ENCODE measurements at places on chromosomes 2 and 18.

GRCh38 chr2:190470256-190470826 is 62.2 kb downstream of the MFSD6 start:
- no peak for DNase-seq

DNA sequence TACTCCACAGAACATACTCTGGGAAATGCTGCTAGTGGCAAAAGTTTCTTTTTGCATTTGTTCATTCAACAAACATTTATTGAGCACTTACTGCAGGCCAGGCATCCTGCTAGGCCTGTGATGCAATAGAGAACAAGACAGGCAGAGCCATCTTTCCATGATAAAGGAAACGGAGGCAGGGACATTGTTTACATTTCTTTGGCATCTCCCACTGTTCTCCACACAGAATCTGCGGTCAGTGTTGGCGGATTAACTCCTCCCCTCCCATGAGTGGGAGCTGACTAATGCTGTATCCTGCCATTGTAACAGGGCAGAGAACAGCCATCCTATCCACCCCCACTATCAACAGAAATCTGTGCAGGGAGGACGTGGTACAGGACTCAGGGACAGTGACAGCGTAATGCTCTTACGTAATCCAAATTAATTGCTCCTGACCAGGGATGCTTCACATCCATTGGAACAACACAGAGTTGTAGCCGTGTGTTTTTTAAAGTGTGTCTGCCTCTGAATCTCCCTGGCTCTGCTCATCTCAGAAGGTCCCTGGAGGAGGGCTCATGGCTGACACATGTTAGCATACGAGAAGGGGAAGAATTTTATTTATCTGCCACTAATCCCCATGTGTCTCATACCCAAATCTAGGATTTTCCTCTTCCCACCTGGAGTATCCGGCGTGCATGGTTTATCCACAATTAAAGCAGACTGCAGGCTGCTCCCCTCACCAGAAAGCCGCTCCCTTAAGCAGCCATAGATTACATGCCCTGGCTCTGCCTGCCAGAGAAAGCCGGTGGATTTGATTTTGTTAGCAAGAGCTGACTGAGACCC is 32.3 kb downstream of the STEAP3 start:
- no peak for DNase-seq

- no peak for DNase-seq
Measured at GRCh38 chr2:240502059-240502429, 55.7 kb downstream of the ANKMY1 start.

GRCh38 chr2:132825601-132826000 is 155.6 kb upstream of the LYPD1 start:
- DNase-seq = no peak

DNA sequence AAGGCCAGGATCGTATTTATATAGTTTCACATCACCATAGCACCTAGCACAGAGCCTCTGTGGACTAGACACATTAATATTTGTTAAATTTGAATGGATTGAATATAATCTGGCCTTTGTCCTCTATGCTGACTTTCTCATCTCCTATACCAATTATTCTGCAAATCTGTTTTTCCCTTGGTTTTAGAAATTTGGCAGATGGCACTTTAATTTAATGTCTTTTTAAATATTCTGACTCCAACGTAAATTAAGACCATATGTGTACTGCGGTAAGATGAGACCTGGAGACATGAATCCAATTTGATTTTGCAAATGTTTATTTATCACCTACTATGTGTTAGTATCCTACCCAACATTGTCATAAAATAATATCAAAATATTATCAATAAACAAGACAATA is 1281.9 kb upstream of the PIK3C3 start:
- DNase-seq = no peak

- no peak for DNase-seq
Measured at GRCh38 chr2:236639461-236640235, 70.0 kb downstream of the ACKR3 start.

GRCh38 chr2:130878316-130878715 is 41.6 kb downstream of the ARHGEF4 start:
- no peak for DNase-seq

- no peak for DNase-seq
Measured at GRCh38 chr18:63191413-63191812, 128.2 kb downstream of the BCL2 start.

DNA sequence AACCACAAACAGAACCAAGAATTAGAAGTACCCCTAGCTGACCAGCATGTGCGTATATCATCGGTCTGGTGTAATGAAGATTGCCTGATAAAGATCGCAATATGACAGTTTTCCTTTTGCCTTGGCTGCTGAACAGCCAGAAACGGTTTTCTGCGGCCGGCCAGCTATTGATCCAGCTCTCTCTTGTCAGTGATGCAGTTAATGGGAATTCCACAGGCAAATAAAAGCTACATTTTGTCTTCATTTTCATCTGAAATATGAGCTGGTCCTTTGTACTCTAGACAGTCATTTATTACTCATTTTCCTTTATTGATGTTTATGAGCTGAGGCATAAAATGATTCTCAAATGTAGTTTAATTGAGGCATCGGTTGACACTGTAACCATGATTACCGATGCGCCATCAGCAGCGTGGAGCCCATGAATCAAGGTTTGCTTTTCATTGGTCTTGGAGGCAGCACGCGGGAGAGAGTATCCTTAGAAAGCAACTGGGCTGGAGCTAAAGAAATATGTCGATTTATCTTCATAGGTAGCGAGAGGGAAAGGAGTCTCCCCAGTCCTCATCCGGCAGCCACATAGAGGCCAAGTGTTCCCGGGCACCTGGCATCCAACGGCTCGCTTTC is 535.2 kb downstream of the GALR1 start:
- no peak for DNase-seq

- DNase-seq = no peak
Measured at GRCh38 chr2:45178854-45179253, 169.6 kb upstream of the SIX2 start.

DNA sequence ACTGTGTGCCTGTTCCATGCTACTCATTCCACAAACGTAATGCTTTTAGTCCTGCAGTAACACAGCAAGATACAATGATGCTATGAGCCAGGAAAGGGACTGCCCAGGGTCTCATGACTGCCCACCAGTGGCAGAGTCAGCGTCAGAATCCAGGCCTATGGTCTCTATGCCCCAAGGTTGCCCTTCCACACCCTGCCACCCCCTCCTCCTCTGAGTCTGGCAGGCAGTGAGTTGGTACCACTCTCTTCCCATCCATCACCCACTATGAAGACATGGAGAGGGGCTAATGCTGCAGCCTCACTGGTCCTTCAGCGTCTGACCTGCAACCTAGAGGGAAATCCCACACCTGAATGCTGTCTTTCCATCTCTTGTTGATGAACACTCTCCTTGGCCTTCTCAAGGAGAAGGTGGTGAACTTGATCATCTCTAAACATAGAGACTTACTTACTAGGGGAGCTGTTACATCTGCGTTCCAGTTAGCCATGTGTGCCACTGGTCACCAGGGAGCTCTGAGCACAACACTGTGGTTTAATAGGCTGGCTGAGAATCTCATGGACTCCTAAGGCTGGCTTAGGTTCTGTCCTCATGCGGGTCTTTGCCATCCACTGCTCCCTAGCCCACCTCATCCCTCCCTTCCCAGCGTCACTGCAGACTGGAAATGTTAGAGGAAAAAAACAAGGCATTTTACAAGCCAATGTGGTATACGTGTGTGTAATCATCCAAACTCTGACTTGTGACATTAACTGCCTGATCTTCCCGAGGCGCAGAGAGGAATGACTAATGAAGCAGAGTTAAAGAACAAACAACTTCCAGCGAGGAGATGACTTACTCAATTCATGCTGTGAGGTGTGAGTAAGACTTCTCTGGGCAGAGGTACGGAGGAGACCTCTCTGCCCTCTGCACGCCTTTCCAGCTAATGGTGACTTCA is 28.8 kb downstream of the STEAP3 start:
- no peak for DNase-seq

DNA sequence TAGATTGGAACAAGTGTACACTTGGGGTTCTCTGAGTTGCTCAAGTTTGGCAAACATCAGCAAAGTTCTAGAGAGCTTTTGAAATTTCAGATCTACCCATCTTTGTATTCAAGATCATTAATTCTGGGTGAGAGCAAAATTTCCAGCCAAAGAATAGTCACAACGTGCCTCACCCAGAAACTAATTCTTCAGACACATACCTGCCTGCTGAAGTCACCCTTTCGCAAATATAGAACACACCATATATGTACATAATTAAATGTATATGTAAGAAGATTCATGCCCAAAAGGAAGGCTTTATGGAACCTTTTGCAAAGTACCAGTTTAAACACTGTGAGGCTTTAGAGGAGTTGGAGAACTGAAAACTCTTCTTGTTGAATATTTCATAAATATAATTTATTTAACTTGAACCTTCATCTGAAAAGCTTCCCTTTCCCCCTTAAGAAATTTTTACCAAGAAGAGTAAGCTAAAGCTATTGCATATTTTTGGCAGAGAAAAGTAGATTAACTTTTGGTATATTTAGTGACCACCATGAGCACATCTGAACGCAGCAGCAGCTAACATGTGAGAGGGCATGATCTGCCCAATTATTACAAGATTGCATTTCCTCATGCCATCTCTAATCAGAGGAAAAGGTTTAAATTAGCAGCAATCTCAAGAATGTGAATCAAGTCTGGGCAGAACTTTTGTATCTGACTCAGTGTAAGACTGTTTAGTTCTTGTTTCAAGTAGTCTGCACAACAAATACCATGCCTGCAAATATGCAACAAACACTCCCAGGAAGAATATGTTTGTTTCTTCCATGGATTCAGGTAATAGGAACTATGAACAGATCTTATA is 8.2 kb downstream of the RND3 start:
- no peak for DNase-seq

DNA sequence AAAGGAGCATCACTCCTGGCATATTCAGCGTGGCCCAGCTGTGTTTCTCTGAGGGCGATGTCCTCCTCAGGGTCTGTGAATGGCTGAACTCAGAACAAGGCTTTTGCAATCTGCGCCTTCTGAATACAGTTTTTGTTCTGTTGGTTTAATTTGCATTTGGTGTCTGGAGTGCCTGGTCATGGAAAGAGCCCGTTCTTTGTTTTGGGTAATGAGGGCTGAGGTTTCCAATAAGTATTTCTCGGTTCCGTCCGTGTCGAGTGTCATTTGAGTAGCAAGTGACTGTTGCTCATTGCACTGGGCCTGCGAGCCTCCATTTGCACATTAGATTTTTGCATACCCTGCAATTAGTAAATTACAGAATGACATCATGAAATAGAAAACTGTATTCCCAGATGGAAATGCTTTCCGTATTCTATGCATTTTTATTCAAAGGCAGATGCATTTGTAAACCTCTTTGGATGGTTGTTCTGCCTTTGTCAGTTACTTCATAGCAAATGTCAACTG is 57.3 kb downstream of the NEDD4L start:
- DNase-seq = no peak

DNA sequence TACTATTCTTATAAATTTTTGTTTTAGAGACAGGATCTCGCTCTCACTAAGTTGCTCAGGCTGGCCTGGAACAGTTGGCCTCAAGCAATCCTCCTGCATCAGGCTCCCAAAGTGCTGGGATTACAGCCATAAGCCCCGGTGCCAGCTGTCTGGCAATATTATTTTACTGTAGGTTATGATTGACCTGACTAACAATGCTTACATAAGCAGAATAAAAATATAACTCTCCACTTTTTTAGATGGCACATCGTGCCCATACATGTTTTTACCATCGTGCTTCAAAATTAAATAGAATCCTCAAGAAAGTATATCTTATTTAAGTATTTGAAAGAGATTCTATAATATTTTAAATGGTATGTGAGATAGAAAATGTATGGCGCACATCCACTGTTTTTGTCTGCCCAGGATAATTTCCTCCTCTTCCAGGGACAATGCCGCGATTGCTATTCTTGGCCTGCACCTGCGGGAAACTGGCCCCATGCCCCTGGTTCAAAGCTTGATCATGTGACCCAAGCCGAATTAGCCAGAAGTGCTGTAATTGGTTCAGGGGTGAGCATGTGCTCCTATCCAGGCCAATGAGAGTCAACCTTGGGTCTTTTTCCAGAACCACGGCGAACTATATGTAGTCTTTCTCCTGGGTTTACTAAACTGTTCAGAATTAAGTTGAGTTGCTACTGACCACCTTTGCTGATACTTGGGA is 38.3 kb upstream of the GREB1L start:
- DNase-seq = no peak

DNA sequence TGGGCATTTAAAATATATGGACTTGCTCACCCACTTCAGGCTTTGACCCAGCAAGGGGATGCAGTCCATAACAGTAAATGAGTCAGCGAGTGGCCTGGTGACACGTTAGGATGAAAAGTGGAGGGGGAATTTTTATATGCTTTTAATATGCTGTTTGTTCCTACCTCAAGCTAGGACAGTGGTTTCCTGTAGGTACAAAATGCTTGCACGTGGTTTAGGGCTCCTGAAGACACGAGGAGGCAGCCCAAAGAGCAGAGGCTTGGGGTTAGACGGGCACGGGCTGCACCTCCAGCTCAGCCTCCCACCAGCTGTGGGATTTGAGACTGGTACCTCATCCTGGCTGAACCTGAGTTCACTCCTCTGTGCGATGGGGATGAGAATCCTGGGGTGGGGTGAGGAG is 306.2 kb upstream of the CXCR4 start:
- DNase-seq = peak; percentile 28

Data from CD4-positive, alpha-beta T cell treated with Interleukin-6 for 4 hours (primary cell).